ENCODE measurements at places on chromosomes 4 and X.

GRCh38 chr4:1746265-1746691, 25.0 kb downstream of the TACC3 start:
- no peak for DNase-seq

GRCh38 chrX:15973946-15974345, 119.3 kb upstream of the AP1S2 start:
- DNase-seq: no peak

GRCh38 chr4:101238706-101239105, 108.6 kb downstream of the PPP3CA start:
- no peak for DNase-seq

DNA sequence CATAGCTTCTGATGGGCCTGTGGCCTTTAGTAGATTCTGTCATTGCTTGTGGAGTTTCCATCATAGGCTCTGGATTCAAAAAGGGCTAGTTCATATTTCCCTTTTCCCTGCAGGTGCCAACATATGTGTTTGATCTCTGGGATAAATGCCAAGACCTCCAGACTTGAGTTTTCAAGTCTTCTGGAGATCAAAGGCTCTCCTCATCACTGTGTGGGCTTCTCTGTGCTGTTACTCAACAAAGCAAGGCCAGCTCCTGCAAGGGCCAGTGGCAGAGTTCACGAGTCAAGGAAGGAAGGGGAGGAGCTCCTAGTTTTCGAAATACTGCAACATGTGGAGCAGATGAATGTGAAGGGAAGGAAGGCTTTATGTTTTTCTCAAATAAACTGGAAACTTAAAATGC, 62.7 kb upstream of the SCML1 start:
- no peak for DNase-seq

GRCh38 chr4:104625706-104626105, 131.0 kb upstream of the CXXC4 start:
- no peak for DNase-seq

- DNase-seq: no peak
Measured at GRCh38 chrX:109874548-109874947, 128.4 kb upstream of the TMEM164 start.

- DNase-seq: no peak
Measured at GRCh38 chr4:182483685-182484084, 240.5 kb downstream of the TENM3 start.

DNA sequence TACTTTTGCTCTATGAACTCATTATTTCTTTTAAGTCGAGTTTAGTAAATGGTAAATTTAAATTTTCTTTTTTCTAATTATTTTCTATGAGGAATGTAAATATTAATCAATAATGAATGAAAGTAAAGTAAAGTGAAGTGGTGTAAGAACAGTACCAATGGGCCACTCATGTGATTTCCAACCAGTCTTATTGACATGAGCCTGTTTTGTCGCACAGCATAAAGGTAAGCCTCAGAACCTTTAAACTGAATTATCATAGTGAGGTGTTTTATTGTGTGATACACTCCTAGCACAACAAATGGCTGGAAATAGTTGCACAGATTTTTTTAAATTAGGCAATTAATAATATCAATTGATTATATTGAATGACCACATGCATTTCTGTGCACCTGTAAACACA, 1.1 kb downstream of the ADH1C start:
- DNase-seq: no peak

GRCh38 chrX:18879144-18879543, 104.8 kb downstream of the PHKA2 start:
- DNase-seq: no peak

DNA sequence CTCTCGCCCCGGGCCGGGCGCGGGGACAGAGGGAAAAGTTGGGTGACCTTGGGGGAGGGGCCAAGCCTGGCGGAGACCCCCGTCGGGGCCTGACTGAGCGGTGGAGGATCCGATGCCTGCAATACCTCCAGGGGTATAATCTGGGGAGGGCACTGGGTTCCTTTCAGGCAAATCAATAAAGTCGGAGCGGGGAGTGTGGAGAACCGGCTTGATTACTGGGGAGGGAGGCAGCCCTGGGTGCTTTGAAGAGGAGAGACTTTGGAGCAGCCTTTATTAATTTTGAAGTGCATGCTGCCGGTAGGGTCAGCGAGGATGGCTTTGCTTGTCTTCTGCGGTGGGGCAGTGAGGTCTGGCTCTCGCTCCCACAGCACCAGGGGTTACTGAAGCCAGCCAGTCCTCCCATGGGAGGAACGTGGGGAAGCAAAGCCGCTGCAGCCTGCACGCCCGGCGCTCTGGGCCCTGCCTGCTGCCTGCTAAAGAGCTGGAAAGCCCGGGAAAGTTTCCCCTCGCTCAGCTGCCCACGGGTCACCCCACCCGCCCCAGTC, 403 bp upstream of the LGI2 start:
- no peak for DNase-seq

DNA sequence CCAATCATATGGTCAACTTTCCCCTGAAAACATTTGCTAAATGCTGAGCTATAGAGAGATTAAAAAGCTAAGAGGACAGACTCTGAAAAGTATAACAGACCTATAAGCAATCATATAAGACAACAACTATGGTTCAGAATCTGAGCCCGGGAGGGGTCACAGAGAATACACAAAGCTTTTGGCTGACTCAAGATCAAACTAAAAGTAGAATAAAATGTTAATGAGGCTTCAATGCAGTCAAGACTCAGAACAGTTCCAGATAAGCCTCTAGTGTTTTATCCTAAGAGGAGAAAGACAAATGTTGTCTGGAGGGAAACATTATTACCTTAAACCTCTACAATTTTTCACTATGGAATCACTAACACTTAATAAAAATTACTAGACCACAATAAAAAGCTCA, 175.4 kb upstream of the VEGFC start:
- no peak for DNase-seq

DNA sequence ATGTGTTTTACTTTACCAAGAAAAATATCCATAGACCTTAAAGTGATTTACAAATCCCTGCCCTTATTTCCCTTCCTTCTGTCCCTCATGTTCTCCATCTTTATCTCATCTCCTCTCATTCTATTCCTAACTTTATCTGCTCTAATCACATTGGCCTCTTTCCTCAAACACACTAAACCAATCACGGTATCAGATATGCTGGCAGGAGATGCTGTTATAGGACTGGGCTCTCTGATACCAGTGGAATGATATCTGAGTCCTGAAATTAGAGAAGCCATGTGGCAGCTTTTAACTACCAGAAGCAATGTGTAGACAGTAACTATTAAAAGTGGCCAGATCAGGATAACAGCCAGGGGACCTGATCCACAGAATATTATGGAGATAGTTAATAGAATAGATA, 49.9 kb upstream of the GIMD1 start:
- no peak for DNase-seq

DNA sequence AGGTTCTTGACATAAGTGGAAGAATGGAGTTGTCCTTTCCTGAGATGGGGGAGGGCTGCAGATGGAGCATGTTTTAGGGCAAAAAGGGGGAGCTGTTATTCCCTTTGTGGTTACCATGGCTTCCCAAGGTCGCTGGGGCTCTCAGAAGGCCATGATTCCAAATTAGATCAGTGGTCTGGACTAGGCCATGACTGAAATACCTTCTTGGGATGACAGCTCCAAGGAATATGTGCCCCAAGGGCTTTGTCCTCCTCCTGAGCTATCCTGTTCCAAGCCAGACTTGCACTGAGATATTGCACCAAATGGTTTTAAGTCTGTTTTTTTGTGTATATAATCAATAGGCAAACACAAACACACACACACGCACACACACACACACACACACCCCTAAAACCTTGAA, 3.0 kb upstream of the RBPJ start:
- no peak for DNase-seq

DNA sequence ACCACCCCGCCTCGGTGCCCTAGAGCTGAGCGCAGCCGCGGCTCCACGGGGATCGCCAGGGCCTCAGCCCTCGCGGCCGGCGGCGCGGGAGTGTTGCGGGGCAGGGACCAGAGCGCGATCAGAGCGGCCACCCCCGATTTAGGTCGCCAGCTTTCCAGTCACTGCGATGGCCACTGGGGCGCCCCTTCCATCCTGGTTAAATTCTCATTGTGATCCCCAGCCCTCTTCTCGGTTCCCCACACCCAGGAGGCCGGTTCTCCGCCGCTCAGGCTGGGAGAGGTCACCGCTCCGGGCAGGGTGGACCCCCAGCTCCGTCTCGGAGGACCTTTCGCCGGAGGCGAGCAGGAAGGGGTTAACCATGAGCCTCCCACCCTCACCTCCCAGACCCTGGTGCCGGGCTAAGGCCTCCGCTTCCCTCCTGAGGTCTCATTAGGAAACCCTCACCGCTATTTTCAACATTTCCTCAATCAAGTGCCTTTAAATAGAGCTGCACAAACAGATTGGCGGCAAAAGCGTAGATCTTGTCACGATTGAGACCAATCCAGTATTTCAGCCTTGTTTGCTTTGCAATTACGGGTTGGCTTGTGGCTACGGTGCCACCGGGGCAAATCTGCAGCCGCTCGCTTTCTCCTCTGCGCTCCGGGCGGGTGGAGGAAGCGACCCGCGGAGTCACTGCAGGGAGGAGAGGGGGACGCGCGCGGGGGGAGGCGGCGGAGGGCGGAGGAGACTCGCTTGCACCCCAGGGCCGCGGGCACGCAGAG, 8.3 kb upstream of the HAND2 start:
- no peak for DNase-seq

DNA sequence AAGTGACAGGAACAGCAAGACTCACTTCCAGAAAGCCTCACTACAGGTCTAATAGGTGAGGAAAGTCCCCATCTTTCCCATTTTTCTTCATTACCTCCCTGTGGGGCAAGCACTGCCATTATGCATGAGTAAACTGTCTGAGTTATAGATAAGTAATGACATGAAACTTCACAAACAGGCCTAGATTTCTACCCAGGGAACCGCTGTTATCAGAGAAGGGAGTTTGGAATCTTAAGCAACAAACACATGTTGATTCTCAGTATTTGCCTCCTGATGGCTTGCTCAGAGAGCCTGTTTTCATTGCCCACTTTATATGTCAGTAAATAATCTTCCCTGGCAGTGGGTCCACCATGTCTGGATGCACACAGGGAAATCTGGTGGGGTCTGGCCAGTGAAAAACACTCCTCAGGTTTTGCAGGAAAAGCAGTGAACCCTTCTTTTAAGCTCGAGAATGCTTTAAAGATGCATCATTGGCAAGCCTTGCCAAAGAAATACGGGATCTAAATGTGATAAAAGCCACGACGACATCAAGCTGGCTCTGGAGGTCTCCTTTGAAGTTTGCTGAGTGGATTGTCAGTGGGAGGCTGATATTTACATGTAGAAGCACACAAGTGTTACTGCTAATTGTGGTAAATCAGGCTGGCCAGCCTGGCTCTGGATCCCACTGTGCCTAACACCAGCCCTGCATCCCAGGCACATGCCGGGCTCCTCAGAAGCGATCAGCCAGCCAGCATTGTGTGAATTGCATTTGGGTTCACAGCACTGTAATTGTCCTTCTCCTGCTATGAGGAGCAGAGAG, 25.2 kb downstream of the PDGFRA start:
- DNase-seq: no peak

DNA sequence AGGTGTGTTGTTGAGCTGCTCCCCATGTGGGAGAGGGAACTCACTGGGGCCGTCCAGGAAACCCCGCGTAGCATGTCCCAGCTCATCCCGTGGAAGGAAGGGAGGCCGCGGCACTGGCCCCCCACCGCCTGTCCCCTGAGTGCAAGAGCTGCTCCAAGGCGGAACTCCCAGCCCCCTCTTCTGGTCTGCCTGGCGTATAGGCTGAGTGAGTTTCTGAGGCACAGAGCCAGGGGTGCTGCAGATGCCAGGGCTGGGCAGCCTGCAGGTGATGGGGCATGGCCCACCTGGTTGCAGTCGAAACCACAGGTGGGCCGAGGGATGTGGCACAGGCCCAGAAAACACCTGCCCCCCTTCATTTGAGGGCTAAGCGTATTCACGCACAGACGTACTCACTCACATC, 49.6 kb downstream of the ABLIM2 start:
- DNase-seq: no peak

- DNase-seq: no peak
Measured at GRCh38 chr4:177448850-177449249, 6.6 kb upstream of the AGA start.

GRCh38 chr4:140180577-140180976, 26.6 kb upstream of the MAML3 start:
- DNase-seq: no peak

DNA sequence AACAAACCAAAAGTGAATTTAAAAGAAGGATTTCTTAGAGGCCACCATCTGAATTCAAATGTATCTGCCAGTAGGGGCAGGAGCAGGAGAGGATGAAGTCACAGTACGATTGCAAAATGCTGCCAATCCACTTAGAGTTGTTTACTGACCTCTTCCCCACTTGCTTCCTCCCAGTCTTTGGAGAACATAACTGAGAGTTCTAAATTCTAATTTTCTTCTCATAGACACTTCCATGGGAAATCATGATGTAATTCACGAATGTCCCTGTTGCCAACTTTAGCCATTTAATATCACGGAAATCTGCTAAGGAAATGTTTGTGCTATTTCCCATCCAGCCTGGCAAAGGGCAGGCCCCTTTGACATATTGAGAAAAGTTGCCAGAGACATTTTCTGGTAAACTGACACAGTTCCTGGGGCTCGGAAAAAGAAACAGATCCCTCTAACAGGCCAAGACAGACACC, 33.6 kb upstream of the NOCT start:
- no peak for DNase-seq

GRCh38 chr4:82284475-82284857, 89.3 kb downstream of the HNRNPD start:
- DNase-seq: no peak

DNA sequence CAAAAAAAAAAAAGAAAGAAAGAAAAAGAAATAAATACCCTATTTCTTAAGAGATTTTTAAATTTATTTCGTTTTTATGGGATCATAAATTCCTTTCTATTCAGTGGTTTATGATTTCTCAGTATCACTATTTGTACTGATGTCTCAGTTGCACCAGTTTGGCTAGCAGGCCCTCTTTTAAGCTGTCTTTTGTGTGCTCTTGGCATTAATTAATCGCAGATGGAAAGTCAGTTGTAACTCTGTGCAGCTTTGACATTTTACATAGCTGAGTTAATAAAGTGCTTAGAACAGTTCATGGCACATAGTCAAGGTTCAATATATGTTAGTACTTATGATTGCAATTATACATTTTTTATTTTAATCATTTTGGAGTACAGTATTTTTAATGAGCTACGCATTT, 123.7 kb upstream of the NUDT6 start:
- no peak for DNase-seq

DNA sequence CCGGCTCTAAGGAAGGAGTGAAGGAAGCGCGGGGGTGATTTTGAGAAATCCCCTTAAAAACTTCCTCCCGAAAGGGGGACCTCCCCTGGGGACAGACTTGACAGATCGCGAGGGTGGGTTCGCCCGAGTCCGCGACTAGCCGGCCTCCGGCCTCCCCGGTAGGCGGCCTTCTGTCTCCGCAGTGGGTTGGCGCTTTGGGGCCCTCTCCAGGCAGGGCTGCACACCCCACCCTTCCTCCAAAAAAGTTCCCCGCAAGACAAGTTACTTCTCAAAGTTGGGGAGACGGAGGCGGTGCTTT, 24.8 kb downstream of the HOPX start:
- DNase-seq: no peak

GRCh38 chrX:45771114-45771513, 570.4 kb upstream of the DIPK2B start:
- no peak for DNase-seq
